Fibroblast of skin of back (primary cell): ENCODE measurements at places on chromosomes 11 and 22.

DNA sequence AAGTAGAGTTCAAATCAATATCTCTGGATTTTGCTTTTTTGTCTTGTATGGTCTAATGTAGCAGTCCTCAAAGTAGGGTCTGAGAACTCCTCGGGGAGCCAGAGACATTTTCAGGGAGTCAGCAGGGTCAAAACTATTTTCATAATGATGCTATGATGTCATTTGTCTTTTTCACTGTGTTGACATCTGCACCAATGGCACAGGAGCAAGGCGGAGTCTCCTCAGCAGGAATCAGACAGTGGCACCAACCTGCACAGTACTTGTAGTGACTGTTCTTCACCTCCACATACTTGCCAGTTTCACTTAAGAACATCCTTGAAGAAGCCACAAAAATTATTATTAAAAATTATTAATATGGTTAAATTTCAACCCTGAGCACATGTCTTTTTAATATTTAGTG is 14.9 kb upstream of the FXYD6 start:
- DNase-seq: no peak

DNA sequence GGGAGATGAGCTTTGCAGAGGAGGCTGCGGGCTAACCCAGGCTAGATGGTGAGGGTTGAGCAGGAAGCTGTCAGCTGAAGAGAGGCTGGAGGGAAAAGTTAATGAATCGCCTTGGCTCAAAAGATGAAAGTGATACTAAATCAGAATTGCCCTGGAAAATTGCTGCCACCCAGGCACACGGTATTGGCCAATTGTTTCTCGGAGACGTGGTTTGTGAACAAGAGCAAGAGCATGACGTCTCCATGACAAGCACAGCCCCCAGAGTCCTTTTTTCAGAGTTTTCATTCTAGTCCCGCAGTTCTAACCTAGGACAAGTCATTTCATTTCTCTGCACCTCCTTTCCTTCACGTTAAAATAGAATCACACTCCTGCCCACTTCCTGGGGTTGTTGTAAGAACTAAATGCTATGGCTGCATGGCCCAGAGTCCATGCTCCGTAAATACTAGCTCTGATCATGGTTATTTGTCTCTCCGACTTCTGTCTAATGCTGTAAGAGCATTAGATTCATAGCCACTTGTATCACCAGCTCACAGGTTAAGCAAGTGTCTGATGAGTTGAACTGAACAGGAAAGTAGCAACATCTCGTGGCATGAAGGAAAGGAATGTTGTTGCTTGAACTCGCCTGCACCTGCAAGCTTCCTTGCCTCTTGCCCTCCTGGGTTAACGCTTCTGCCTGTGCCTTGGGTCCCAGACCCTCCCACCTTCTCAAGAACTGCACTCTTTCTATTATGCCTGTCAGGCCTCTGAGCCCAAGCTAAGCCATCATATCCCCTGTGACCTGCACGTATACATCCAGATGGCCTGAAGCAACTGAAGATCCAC is 33.8 kb upstream of the NUP50 start:
- no peak for DNase-seq

DNA sequence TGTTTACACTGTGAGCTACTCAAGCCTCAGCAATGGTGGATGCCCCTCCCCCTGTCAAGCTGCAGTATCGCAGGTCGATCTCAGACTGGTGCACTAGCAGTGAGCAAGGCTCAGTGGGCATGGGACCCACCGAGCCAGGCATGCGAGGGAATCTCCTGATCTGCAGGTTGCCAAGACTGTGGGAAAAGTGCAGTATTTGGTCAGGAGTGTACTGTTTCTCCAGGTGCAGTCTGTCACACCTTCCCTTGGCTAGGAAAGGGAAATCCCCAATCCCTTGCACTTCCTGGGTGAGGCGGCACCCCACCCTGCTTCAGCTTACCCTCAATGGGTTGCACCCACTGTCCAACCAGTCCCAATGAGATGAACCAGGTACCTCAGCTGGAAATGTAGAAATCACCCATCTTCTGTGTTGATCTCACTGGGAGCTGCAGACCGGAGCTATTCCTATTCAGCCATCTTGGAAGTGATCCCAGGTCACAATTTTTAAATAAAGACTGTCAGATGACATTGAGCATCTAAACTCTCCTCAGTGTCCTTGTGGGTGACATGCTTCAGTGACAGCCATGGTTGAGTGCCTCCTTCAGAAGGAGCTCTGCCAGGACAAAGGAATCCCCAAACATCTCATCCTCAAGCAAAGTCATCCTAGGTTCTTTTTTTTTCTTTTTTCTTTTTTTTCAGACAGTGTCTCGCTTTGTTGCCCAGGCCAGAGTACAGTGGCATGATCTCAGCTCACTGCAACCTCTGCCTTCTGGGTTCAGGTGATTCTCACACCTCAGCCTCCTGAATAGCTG is 10.8 kb downstream of the SLC22A24 start:
- no peak for DNase-seq

- DNase-seq: peak; percentile 7
These were observed 26.3 kb downstream of the NLRP14 start for GRCh38 chr11:7046474-7047175.

GRCh38 chr22:30892731-30893221 is 75.8 kb downstream of the MORC2 start:
- no peak for DNase-seq

DNA sequence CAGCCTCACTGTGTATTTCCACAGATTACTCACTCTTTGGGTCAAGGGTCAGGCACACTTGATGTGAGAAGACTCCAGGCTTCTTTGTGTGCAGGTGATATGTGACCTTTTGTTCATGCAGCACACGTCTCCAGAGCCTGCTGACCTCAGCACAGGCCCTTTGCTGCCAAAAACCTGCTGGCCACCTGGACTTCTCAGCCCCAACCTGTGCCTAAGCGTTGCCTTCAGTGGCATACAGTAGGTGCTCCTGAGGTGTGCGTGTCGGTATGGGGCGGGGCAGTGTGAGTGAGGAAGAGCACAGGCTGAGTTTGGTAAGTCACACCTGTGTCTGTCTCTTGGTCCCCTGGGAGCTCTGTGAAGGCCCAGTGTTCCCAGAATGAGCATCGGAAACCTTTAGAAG is 58.1 kb downstream of the WNT11 start:
- DNase-seq: no peak

DNA sequence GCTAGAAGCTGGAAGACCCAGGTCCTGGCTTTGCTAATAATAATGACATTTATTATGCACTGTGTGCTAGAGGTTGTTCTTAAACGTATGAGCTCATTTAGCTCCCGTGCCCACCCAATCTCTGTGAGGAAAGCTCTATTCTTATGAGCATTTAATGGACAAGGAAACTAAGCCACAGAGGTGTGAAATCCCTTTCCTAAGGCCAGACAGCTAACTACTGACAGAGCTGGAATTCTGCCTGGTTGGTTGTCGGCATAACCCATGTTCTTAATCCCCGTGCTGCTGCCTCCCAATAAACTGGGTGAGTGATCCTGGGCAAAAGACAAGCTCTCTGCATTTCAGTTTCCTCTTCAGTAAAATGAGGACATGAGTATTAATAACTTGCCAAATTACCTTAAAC is 49.4 kb downstream of the SNX19 start:
- DNase-seq: no peak

GRCh38 chr11:69817265-69818230 is 1.7 kb downstream of the FGF3 start:
- no peak for DNase-seq

DNA sequence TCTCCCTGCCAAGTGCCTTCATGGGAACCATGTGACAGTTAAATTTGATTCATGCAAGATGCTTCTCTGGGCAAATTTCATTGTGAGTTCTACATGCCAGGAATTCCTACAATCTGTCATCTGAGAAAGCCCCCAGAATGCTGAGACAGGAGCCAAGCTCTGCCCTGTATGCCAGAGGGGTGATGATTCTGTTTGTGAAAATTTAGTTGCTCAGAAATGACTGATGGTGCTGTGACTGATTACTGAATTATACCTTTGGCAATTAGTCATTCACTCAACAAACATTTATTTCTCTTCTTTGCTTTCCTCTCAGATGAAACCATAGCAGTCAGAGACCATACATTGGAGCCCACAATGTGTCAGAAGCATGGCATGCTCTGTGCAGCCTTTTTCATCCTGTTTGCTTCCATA is 69.0 kb upstream of the ZBED5 start:
- DNase-seq: peak; percentile 80

DNA sequence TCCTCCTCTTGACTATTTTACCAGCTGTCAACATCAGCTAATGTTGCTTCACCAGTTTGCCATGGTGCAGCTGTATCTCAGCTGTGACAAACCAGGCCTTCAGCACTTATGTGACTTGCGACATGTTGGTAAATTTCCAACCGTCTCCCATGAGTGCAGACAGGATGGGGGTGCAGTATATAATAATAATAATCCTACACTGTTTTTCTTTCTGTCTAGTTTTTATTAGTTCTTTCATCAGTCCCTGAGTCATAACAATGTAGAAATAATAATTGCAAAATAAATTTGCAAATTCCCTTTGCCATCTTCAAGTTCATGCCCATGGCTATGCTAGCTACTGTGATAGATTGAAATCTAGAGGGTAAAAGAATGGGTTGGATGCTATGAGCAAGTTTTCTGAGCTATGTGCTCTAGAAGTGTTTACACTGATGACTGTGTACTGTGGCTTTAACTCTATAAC is 4.9 kb downstream of the MMP13 start:
- peak; percentile 52 for DNase-seq

GRCh38 chr11:112321501-112322172 is 61.0 kb upstream of the PLET1 start:
- DNase-seq: no peak

- DNase-seq: no peak
These were observed 6.0 kb downstream of the GRK3 start for GRCh38 chr22:25570486-25570885.

DNA sequence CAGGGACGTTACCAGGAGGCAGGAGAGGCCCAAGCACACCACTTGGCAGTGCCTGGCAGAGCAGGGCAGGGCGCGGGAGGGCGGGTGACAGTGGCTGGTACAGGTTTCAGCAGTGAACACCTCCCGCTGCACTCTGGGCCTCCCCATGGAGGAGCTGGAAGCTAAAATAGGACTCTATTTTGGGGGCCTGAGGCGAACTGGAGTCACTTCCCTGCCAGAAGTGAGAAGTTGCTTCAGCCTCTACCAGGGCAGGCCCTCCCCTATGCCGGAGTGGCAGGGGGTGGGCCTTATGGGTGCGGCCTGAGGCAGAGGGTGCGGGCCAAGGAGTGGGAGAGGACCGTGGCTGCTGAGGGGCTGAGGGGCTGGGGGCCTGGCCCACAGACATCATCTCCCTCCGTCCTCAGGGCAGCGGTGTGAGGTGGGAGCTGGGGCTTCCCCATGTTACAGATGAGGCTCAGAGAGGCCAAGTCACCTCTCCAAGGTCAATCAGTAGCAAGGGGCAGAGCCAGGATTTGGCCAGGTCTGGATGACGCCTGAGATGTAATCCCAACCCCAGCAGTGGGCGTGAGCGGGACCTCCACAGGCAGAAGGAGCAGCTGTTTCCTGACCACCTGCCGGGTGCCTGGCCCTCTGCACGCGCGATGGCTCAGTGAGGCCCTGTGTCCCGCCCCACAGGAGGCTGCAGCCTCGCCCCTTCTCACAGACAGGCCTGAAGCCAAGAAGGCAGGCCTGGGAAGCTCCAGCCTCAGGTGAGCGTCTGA is 39.3 kb downstream of the KCNJ4 start:
- DNase-seq: no peak

GRCh38 chr22:43088984-43089717 is at the start of gene TTLL1:
Gene TTLL1 (minus strand): TSS chr22:43089391. CDS start chr22:43075586, 13,805 bp downstream.
- DNase-seq: peak; percentile 89

GRCh38 chr22:19173047-19174035 is 5.2 kb downstream of the SLC25A1 start:
- DNase-seq: no peak

GRCh38 chr22:32803738-32804435 is 2.4 kb downstream of the TIMP3 start:
- DNase-seq: peak; percentile 76

GRCh38 chr22:42363892-42364291 is 68.3 kb downstream of the NFAM1 start:
- DNase-seq: no peak

DNA sequence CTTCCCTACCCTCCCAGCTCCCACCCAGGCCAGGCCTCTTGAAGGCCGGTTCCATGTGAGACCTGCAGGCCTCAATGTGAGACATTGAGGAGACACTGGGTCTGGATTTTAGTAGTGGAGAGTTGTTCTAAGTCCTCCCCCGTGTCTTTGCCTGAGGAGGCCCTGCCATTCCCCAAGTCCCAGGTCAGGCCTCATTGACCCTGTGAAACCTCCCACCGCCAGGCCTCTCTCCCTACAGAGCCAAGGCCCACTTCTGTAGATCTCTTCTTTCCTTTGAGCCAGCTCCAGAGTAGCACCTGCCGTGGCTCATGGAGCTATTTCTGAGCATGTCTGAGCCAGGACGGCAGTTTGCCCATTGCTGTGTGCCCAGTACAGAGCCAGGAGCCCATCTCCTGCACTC is 1419.6 kb downstream of the TBC1D22A start:
- DNase-seq: no peak

DNA sequence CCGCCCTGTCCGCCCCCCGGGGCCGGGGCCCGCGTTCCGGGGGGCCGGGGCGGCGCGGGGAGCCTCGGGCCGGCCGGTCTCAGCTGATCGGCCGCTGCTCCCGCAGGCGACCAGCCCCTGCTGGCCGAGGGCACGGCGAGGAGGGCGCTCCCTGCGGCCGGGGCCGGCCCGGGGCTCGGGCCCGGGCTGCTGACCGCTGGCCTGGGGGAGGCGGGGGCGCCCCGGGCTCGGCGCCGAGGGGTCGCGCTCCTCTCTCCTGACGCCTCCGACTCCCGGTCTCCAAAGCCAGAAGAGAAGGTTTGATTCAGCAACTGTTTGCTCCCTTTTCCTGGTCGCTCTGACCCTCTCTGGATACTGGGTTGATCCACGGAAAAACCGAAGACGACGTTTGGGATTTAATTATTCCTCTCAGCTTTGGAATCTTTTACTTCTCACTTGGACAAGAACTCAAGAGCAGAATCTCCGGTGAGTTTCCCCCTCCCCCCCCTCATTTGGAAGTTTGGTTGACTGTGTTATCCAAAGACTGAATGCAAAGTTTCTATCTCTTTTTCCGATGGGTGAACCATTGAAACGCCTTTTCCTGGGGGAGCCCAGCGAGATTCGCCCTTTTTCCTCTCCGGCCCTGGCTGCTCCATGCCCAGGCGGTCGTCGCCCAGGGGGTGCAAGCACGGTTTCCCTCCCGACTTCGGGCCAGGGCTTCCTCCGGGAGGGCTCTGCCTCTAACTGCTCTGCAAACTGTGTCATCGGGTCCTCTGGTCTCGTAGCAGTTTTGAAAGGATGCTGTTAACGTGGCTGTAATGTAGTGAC is 725 bp downstream of the KDM2A start:
- peak; percentile 23 for DNase-seq

- DNase-seq: peak; percentile 9
These were observed 1.2 kb downstream of the CAPRIN1 start for GRCh38 chr11:34052608-34053160.
